ENCODE measurements at places on chromosomes 12 and 14. TPM values are rescaled to one million over a fixed set of nuclear protein-coding genes. Genes with fewer than 3 reads are reported as not detected.

PLA2G1B gene
- 0.75 TPM for polyA plus RNA-seq

NXPH4 gene
- 2.2 TPM for polyA plus RNA-seq

SDS gene
- polyA plus RNA-seq = 0.44 TPM

AREL1 gene
- 35.8 TPM for polyA plus RNA-seq

BDKRB2 gene
- polyA plus RNA-seq = 3.4 TPM

ZFC3H1 gene
- polyA plus RNA-seq = 43.3 TPM

TCL1B gene
- polyA plus RNA-seq = 0.32 TPM
